Kidney epithelial cell (primary cell): ENCODE measurements at places on chromosomes 1 and 21. TPM values are rescaled to one million over a fixed set of nuclear protein-coding genes. Genes with fewer than 3 reads are reported as not detected.

The SLC25A34 gene
- 0.25 and 0.34 TPM in 2 replicates for total RNA-seq

The IL19 gene
- not detected in 2 replicates for total RNA-seq

The SLC5A9 gene
- total RNA-seq: not detected in 2 replicates

The PIGR gene
- not detected in 2 replicates for total RNA-seq

The ZC3H12A gene
- total RNA-seq: 34.2 and 38.3 TPM in 2 replicates

The LCE1D gene
- total RNA-seq: not detected in 2 replicates

The RAP1GAP gene
- 7.1 and 9.0 TPM in 2 replicates for total RNA-seq

The CD244 gene
- total RNA-seq: not detected in 2 replicates

The CD164L2 gene
- 0.29 TPM in 1 of 2 replicates, not detected in the other for total RNA-seq

The ZBTB40 gene
- 16.3 and 19.0 TPM in 2 replicates for total RNA-seq

The APOBEC4 gene
- total RNA-seq: not detected in 2 replicates

The KCNT2 gene
- 1.2 and 1.8 TPM in 2 replicates for total RNA-seq

The FCRL1 gene
- total RNA-seq: not detected in 2 replicates

The GJC2 gene
- total RNA-seq: 0.21 and 0.38 TPM in 2 replicates

The RASSF5 gene
- 4.0 and 4.2 TPM in 2 replicates for total RNA-seq

The KIF21B gene
- 17.6 and 18.4 TPM in 2 replicates for total RNA-seq

The OR2G6 gene
- not detected in 2 replicates for total RNA-seq

The FGR gene
- total RNA-seq: 0.41 TPM in 1 of 2 replicates, not detected in the other

The BMP8B gene
- total RNA-seq: 2.8 and 4.3 TPM in 2 replicates

The CENPF gene
- 20.2 and 20.6 TPM in 2 replicates for total RNA-seq

The LCE3E gene
- not detected in 2 replicates for total RNA-seq

The GIPC2 gene
- 1.5 and 1.6 TPM in 2 replicates for total RNA-seq

The RAB13 gene
- total RNA-seq: 46.3 and 48.7 TPM in 2 replicates

The CFHR5 gene
- not detected in 2 replicates for total RNA-seq

The PCP4L1 gene
- total RNA-seq: not detected in 2 replicates

The ATP1A4 gene
- not detected in 2 replicates for total RNA-seq

The MX2 gene
- 1.2 and 1.4 TPM in 2 replicates for total RNA-seq

The SH2D2A gene
- 2.3 and 4.9 TPM in 2 replicates for total RNA-seq

The GBP5 gene
- 0.33 TPM in 1 of 2 replicates, not detected in the other for total RNA-seq

The SERTAD4 gene
- 10.6 and 11.4 TPM in 2 replicates for total RNA-seq

The TFF3 gene
- 0.17 and 0.21 TPM in 2 replicates for total RNA-seq

The REN gene
- total RNA-seq: 5.2 and 9.1 TPM in 2 replicates

The CELA2B gene
- total RNA-seq: not detected in 2 replicates

The AMY1C gene
- not detected in 2 replicates for total RNA-seq

The PGBD5 gene
- 54.0 and 70.7 TPM in 2 replicates for total RNA-seq

The DYNLT4 gene
- total RNA-seq: 0.25 and 0.41 TPM in 2 replicates

The CYP4B1 gene
- total RNA-seq: not detected in 2 replicates

The DRAXIN gene
- total RNA-seq: 2.8 and 4.5 TPM in 2 replicates

The EXTL2 gene
- 10.2 and 10.7 TPM in 2 replicates for total RNA-seq

The CFHR2 gene
- total RNA-seq: not detected in 2 replicates

The S100A2 gene
- 16.1 and 27.5 TPM in 2 replicates for total RNA-seq

The PDC gene
- not detected in 2 replicates for total RNA-seq

The ELF3 gene
- total RNA-seq: 128 and 153 TPM in 2 replicates

The SCYL3 gene
- 5.7 and 6.4 TPM in 2 replicates for total RNA-seq

The PCAT6 gene
- 0.48 TPM in 1 of 2 replicates, not detected in the other for total RNA-seq

The SLAMF8 gene
- total RNA-seq: 0.04 and 0.14 TPM in 2 replicates

The OR2L13 gene
- total RNA-seq: not detected in 2 replicates

The CATSPERE gene
- total RNA-seq: 0.13 and 0.21 TPM in 2 replicates

The CBR1 gene
- total RNA-seq: 81.0 and 120 TPM in 2 replicates

The CNR2 gene
- not detected in 2 replicates for total RNA-seq

The OR1C1 gene
- not detected in 2 replicates for total RNA-seq

The MIXL1 gene
- 0.41 and 0.67 TPM in 2 replicates for total RNA-seq

The DIO1 gene
- not detected in 2 replicates for total RNA-seq

The CHI3L1 gene
- 1.5 and 2.1 TPM in 2 replicates for total RNA-seq

The OR10Z1 gene
- total RNA-seq: not detected in 2 replicates
